ENCODE measurements at places on chromosomes 5 and 9.

DNA sequence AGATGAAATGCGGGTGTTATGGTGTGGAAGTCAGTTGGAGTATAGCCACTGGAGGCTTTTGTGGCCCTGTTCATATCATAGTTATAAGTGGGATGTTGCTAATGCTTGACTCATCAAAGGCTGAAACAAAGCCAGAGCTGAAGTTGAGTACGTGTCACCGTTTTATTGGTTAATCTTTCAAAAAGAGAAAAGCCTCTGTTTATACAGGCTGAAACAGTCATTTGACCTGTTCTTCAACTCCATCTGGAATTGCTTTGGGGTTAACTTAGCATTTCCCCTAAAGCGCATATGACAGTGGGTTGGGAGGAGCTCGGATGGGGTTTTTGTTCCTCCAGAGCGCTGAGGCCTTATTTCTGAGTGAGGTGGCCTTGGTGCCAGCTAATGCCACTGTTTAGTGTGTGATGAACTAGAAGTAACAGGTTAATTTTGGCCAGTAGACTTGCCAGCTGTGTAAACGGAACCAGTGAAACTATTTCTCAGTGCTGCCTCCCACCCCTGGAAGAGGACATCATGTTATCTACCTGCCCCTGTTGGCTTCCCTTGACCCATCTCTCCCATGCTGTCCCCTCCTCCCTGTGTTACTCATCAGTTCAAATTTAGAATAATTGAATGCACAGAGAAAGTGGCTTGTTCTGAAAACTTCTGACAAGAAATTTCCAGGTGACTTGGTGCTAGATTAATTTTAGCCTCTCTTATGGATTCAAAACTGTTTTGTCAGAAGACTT lies 34.2 kb downstream of the MTAP start:
- peak; percentile 90 for DNase-seq

GRCh38 chr9:84924266-84924665 lies 254.7 kb downstream of the NTRK2 start:
- DNase-seq = no peak

DNA sequence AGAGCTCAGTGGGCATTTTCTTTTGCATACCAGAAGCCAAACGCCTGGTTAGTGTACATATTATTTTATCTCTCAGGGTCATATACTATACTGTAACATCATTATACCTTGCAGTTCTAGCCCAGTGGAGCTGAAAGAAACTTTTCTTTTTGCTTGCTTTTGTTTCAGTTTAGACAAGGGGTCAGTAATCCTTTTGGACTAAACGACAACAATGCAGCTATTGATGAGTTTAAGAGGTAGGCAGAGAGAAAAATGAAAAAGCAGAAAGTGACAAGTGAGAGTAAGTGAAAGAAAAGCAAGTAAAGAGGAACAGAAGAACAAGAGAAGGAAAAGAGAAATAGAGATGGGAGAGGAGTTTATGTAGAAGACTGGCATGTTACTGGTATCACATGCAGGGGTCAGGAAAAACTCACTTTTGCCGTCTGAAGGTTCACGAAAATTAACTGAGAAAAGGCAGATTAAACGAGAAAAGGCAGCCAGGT lies 47.4 kb upstream of the TENT2 start:
- DNase-seq = no peak

DNA sequence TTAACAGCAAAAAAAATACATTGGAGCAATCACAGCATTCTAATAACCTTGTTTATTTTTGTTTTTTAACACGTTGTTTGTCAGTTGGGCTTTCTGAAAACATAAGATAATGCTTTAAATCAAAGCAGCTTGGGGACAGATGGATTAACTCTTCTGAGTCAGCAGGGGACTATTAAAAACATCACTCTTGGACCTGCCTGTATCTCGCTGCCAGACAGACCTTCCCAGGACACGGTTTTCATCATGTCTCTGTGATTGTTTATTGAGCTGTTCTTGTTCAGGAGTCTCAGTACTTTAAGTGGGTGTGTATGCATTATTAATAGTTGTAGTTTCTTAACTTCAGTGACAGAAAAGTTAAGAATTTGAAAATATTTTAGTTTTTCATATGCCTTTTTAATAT lies 173.2 kb downstream of the SH3GL2 start:
- DNase-seq = no peak

GRCh38 chr9:4984621-4985385 lies at the start of gene JAK2:
TSS of gene JAK2 (plus strand) at chr9:4985272. CDS start at chr9:5021988, 36,716 bp downstream.
- peak; percentile 95 for DNase-seq

DNA sequence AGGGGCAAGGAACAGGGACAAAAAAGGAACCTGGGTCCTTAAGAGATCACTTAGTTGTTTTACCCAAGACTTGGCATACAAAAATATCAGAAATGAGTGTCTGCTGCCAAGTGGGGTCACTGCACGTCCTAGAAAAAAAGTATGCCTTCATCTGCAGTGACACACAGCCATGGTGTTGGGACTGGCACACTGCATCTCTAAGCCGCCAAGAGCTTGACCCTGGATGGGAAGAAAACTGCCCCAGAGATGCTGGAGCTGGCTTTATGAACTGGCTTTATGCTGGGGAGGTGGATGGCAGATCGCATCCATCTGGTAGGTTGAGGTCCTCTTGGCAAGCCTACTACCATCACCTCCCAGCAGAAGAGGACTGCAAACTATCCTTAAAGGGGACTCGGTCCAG lies 51.7 kb downstream of the IRF1 start:
- DNase-seq = no peak

DNA sequence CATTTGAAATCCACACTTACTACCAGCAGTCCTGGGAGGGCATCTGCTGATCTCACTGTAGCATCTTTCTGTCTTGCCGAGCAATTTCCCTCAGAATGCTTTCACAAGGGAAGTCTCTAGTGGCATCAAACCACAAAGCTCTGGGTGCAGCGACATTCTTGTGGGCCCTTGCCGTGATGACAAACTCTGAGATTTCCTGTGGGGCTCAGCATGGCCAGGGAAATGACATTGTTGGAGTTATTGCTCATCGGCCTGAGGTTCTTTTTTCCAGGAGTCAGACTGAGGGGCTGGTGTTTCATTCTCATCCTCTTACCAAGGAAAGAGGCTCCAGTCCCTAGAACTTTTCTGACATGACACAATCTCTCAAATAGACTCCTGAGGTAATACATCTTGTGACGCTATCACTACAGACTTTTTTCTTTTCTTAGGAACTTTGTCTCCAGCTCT lies 51.4 kb downstream of the PFDN1 start:
- peak; percentile 70 for DNase-seq

- DNase-seq = no peak
Measured at GRCh38 chr5:156716591-156717380, 133.3 kb upstream of the PPP1R2B start.

- no peak for DNase-seq
Measured at GRCh38 chr5:179121667-179122111, 61.5 kb downstream of the ZNF354C start.

DNA sequence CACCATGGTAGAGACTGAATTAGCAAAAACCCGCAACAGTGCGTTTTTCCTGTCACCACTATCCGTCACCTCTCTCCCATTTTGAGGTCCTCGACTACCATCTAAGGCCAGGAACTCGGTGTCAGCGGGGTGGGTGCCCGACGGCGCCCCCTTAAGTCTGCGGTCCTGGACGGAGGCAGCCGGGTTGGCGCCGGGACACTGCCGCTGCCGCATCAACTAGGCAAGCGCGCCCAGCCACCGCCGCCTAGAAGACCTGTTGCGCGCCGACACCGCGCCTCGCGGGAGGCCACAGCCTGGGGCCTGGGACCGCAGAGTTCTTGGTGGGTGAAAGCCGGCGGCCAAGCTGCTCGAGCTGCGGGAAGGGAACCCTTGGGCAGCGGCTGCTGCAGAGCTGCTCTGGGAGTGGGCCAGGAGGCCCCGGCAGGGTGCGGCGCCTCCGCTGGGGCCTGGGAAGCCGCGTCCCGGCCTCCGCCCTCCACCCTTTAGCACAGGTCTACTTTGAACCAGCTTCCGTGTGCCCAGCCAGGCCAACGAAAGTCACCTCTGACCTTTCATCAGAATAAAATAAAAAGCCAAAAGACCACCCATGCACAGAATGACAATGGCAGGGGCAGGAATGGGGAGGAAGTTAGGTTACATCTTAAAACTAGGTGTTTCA lies 3.5 kb downstream of the FOXB2 start:
- DNase-seq = no peak

DNA sequence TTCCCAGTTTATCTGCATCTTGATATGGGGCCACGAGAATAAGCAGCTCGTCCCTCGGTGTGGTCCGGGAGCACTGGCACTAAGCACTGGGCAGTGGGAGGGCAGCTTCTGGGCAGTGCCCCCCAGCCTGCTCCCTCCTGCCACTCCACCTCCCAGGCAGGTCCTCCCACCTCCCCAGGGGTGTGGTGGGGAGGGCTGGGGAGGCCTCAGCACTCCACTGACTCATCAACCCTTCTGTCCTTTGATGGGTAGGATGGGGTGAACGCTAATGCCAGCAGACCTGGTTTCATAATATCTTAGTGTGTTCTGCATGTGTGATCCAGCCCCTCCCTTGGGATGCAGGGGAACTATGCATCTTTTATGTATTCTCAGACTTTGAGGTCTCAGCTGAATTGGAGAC lies 62.2 kb upstream of the GNE start:
- DNase-seq = no peak

DNA sequence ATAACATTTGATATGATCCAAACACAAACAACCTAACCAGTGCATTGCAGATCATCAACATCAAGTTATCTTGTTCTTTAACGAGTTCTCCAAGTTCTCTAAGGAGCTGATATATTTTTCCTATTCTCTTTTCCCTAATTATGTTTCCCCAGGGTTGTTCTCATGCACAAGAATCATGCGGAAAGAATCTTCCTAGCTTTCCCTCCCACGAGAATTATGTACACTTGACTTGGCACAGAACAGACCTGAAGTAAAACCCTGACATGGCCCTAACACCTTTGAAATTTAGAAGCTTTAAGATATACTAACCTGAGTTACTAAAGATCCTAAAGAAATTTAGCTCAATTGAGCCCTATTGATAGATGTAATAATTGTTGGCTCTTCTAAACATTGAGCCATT lies 110.7 kb upstream of the FST start:
- no peak for DNase-seq

- DNase-seq = no peak
Measured at GRCh38 chr5:1006656-1007071, 1.9 kb upstream of the NKD2 start.

DNA sequence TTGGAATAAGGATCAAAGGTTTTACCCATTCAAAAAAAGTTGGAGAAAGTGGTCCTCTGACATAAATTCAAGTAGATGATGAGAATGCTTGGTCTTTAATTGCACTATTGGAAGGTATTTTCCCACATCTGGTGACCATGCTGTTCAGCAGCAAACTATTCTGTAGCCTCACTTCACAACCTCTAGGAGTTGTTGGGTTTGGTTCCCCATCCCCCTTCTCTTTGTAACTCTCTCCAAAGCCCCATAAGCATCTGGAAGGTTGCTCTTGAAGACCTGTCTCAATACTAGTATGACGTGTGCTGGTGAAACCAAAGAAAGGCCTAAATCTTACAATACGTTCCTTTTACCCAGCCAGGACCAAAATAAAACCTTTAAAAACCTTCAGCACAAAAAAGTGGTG lies 8.5 kb downstream of the RGMB start:
- no peak for DNase-seq

DNA sequence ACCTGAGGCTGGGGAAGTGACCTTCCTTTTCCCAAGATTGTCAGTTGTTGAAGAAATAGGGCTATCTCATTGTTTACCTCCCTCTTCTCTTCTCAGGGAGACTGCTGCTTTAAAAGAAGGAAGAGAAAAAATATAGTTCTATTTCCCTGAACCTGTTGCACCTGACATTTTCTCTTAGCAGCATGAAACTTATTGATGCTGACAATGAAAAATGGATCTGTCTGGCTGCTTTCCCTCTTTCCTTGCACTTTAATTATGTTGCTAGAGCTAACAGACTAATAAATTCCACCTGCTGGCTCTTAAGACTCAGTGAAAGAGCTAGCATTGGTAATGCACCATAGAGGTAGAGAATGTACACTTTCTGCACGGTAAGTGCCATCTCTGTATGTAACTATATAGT lies 6.2 kb upstream of the CKMT2 start:
- no peak for DNase-seq

DNA sequence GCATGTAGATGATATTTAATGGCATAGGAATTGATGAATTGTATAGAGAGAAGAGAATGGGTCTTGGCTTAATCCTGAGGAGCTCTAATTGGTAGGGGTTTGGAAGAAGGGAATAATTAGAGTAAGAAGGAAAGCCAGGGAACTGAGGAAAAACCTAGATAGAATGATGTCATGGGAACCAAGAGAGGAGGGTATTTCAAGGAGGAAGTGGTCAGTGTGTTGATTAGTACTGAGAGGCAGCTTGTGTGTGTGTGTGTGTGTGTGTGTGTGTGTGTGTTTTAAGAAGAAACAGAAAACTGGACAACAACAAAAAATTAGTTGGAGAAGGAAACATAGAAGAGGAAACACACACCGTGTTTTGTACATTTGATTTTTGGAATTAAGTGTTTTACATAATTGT lies 42.8 kb downstream of the MAST4 start:
- no peak for DNase-seq

DNA sequence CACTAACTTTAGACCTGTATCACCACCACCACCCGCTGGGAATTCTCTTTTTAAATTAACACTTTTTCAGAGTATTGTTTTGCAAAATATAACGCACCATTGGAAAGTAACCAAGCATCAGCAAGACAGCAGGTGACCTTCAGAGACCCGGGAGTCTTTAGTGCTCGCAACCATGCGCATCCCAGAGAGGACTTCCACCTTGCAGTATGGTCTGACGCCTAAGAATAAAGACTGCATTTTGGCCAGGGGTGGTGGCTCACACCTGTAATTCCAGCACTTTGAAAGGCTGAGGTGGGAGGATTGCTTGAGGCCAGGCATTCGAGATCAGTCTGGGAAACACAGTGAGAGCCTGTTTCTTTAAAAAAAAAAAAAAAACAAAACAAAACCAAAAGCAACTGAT lies 113.8 kb downstream of the MED27 start:
- no peak for DNase-seq

DNA sequence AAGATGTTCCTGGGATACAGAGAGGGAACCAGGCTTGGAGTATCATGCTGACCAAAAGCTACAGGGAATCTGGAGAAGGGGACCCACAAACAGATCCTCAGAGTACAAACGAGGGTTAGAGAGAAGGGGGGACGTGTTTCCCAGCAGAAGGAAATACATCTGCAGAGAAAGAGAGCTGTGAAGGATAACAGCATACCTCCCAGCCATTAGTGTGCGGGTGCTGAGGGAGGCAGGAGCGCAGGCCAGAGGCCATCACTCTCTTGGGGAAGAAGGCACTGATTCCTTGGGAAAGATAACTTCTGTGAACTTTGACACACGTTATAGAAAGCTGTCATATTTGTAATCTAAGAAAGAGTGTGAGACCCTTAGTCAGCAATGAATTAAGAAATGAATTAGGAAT lies 96.9 kb downstream of the KCNN2 start:
- DNase-seq = no peak

DNA sequence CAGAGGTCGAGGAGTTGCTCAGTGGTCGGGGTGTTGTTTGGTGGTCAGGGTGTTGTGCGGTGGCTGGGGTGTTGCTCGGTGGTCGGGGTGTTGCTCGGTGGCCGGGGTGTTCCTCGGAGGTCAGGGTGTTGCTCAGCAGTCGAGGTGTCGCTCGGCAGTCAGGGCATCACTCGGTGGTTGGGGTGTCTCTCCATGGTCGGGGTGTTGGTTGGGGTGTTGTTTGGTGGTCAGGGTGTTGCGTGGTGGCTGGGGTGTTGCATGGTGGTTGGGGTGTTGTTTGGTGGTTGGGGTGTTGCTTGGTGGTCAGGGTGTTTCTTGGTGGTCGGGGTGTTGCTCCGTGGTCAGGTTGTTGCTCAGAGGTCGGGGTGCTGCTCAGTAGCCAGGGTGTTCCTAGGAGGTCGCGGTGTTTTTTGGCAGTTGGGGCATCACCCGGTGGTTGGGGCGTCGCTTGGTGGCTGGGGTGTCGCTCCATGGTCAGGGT lies 11.0 kb upstream of the GPSM1 start:
- DNase-seq = no peak

All from MCF 10A (cell line).